ENCODE measurements at places on chromosomes 1 and 21. TPM values are rescaled to one million over a fixed set of nuclear protein-coding genes. Genes with fewer than 3 reads are reported as not detected.

The PGLYRP3 gene
- total RNA-seq: not detected

The EXTL1 gene
- total RNA-seq: 0.39 TPM

The SPATA46 gene
- total RNA-seq: not detected

The TOR3A gene
- total RNA-seq: 36.0 TPM

The WNT3A gene
- not detected for total RNA-seq

DNA sequence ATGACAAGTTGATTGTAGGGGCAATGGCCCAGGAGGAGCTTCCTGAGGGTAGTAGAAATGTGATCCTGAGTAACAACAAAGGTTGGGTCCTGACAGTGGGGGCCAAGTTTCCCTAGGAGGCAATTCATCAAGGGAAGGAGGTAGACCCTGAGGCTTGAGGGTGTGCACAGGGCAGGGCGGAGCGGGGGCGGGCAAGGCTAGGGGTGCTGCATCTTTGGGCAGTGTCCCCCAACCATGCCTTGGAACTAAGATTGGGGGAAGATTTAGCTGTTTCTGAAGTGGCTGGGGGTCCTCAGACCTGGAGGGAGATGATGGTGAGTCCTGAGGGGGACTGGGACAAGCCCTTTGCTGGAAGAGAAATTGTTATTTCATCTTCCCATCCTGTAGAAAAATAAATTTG, 50.9 kb downstream of the HUNK start:
- H3K36me3 ChIP-seq: no peaks in the 10 kb centered on the region
- DNase-seq: no peak
- no peaks in the 10 kb centered on the region for H3K4me1 ChIP-seq
- H3K4me3 ChIP-seq: no peak overlapping the region

- no peak for DNase-seq
- no peaks in the 10 kb centered on the region for H3K36me3 ChIP-seq
- H3K27ac ChIP-seq: no peak overlapping the region
- no peak overlapping the region for H3K4me3 ChIP-seq
Observed at GRCh38 chr21:17668479-17669140, 55.9 kb upstream of the BTG3 start.

GRCh38 chr1:207361029-207361428, 39.6 kb downstream of the CD55 start:
- DNase-seq: no peak
- no peaks in the 10 kb centered on the region for H3K27me3 ChIP-seq
- peaks cover 11% of the 10 kb centered on the region for H3K4me1 ChIP-seq
- H3K4me3 ChIP-seq: no peak overlapping the region
- H3K36me3 ChIP-seq: peaks cover 7% of the 10 kb centered on the region
- no peak overlapping the region for H3K27ac ChIP-seq

DNA sequence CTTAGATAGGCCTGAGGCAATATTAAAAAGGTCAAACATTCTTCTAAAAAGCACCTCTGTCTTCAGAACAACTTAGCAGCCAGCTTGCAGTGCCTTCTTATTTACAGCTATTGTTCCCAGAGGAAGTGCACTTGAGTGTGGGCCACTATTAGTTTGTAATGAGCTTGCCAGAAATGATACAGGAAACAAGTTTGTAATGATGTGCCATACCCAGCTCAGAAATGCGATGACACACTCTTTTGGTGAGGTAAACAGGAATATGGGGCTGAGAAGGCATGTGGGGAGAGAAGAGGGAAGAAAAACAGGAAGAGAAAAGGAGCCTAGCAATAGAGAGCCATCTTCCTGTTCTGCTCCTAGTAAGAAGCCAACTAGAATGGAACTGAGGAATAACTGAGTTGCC, 295.4 kb downstream of the AGBL4 start:
- no peak for DNase-seq
- no peaks in the 10 kb centered on the region for H3K4me1 ChIP-seq
- no peak overlapping the region for H3K27ac ChIP-seq
- no peaks in the 10 kb centered on the region for H3K36me3 ChIP-seq
- H3K27me3 ChIP-seq: no peaks in the 10 kb centered on the region

GRCh38 chr21:31537872-31538576, 121.5 kb upstream of the SOD1 start:
- H3K27ac ChIP-seq: no peak overlapping the region
- H3K27me3 ChIP-seq: no peaks in the 10 kb centered on the region
- no peak for DNase-seq
- no peaks in the 10 kb centered on the region for H3K36me3 ChIP-seq
- no peak overlapping the region for H3K4me3 ChIP-seq

DNA sequence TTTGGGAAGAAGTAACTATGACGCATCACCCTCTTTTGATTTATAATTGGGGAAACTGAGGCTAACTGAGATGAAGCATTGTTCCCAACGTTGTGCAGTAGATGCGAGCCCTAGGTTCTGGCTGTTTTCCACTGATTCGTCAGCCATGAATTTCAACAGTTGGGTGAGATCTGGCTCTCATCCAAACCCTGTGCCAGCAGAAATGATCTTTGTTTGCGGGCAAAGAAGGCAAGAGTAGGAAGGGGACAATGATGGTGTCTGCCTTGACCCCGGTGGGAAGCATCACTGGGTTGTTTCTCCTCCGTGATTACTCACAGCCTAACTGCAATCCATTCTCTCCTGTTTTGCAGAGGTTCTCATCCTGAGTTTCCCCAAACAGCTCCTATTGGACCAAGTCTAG, 142.3 kb downstream of the MIS18A start:
- no peaks in the 10 kb centered on the region for H3K36me3 ChIP-seq
- H3K4me3 ChIP-seq: no peak overlapping the region
- no peak for DNase-seq
- H3K27ac ChIP-seq: no peak overlapping the region
- H3K27me3 ChIP-seq: no peaks in the 10 kb centered on the region

DNA sequence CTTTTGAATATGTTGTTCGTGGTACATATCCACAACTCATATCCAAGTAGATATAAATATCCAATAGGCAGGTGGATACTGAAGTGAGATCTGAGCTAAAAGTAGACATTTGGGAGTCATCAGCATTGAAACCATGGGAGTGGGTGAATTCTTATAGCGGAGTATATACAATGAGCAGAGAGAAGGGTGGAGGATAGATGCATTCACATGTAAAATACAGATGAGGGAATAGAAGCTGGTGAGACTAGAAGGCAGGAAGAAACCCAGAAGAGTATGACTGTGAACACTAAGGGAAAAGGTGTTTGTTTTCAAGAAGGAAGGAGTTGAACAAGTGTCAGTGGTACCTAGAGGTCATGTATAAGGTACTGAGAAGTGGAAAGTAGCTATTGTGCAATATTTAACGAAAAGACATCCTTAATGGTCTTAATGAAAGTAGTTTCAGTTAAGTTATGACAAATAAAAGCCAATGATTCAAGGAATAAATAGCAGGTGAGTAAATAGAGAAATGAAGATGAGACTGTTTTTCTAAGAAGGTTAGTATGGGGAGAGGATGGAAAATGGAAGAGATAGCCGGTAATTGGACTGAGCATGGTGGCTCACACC, 181.6 kb upstream of the CACYBP start:
- DNase-seq: no peak
- H3K27ac ChIP-seq: no peak overlapping the region
- no peak overlapping the region for H3K4me3 ChIP-seq
- H3K27me3 ChIP-seq: no peaks in the 10 kb centered on the region
- no peaks in the 10 kb centered on the region for H3K4me1 ChIP-seq

DNA sequence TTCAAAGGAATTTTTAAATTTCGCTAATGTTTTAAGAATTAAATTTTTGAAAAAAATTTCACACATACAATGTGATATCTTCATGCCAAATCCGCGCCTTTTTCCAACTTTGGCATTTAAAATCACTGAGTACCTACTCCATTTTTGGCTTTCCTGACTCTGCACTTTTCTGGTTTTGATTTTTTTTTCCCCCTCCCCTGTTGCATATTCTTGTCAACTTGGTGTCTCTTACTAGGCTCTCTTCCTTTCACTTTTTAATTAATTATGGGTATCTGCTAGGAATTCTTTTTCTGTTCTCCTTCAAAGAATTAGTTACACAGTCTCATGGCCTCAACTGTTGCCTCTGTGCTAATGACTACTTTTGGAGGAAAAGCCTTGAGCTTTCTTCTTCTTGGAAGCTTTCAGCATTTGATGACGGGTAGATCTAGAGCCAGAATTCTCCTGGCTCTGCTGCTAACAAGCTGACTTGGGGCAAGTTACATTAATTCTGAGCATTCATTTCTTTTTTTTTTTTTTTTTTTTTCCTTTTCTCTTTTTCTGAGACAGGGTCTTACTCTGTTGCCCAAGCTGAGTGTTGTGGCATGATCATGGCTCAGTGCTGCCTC, 1.8 kb downstream of the AGL start:
- DNase-seq: no peak
- H3K36me3 ChIP-seq: no peaks in the 10 kb centered on the region
- no peaks in the 10 kb centered on the region for H3K27me3 ChIP-seq
- H3K27ac ChIP-seq: peak overlapping the region; percentile 95

- no peaks in the 10 kb centered on the region for H3K27me3 ChIP-seq
- H3K27ac ChIP-seq: no peak overlapping the region
- no peak overlapping the region for H3K4me3 ChIP-seq
- H3K36me3 ChIP-seq: no peaks in the 10 kb centered on the region
- DNase-seq: no peak
Observed at GRCh38 chr21:39650306-39650705, 37.6 kb downstream of the B3GALT5 start.

DNA sequence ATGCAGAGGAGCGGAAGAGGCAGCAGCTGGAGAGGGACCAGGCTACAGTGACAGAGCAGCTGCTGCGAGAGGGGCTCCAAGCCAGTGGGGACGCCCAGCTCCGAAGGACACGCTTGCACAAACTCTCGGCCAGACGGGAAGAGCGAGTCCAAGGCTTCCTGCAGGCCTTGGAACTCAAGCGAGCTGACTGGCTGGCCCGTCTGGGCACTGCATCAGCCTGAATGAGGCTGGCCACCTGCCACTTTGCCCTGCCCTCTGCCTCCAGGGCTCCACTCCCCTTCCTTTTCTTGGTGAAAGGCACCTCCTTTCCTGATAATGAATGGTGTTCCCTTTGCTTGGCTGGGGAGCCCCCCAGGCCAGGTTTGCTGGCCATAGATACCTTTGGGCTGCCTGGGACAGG, 3.3 kb upstream of the HMGN2 start:
- H3K36me3 ChIP-seq: peaks cover 59% of the 10 kb centered on the region
- H3K4me1 ChIP-seq: peaks cover 21% of the 10 kb centered on the region
- H3K4me3 ChIP-seq: no peak overlapping the region
- peak; percentile 50 for DNase-seq
- no peaks in the 10 kb centered on the region for H3K27me3 ChIP-seq
- H3K27ac ChIP-seq: no peak overlapping the region

DNA sequence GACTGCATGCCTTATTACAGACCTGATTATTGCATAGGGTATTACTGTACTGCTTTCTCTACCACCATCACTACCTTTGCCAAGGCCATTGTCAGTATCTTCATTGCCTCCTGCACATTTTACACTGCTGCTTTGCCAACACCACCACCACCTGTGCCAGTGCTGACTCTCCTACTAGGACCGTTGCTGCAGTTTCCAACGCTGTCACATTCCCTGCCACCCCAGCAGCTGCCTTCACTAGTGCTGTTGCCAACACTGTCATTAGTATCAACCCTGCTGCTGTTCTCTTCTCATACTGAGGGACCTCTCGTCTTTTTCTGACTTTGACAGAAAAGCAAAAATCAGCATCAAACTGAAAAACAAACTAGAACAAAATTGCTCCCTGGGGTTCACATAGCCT, 394.9 kb upstream of the B3GALT2 start:
- H3K36me3 ChIP-seq: no peaks in the 10 kb centered on the region
- H3K27me3 ChIP-seq: peaks cover 2% of the 10 kb centered on the region
- H3K4me3 ChIP-seq: no peak overlapping the region
- H3K4me1 ChIP-seq: no peaks in the 10 kb centered on the region
- no peak for DNase-seq
- H3K27ac ChIP-seq: no peak overlapping the region
